ENCODE measurements at places on chromosomes 16 and 17.
A peak's percentile ranks its signal among the peaks of the same experiment; 100 is the strongest.

GRCh38 chr17:44010966-44011647, 3.7 kb downstream of the TMEM101 start:
- DNase-seq = no peak

DNA sequence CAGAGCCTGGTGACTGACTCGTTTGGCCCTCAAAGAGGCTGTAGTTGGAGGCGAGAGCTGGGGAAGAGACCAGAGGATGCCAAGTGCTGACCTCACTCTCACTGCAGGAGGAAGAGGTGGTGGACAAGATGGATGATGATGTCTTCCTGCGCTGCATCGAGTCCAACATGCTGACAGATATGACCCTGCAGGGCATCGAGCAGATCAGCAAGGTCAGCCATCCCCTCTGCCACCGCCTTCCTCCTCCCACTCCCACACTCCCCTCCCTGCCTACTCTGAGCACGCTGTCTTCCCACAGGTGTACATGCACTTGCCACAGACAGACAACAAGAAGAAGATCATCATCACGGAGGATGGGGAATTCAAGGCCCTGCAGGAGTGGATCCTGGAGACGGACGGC, 26.9 kb downstream of the POLR2A start:
- peak; percentile 25 for DNase-seq

DNA sequence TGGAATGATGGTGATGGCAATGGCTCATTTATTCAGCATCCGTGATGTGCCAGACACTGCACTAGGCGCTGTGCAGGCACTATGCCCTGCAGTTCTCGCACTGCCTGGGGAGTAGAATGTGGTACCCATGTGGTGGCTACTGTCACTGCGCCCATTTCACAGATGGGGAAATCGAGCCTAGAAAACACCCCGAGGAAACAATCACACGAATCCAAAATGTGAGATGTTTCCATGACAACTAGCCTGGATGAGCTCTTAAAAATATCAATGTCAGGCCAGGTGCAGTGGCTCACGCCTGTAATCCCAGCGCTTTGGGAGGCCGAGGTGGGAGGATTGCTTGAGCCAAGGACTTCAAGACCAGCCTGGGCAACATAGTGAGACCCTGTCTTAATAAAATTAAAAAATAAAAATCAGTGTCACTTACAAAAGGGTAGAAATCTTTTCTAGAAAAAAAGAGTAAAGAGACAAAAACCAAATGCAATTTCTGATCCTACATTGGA, 57.9 kb upstream of the TNRC6A start:
- no peak for DNase-seq

GRCh38 chr16:1613728-1614455, 1.7 kb downstream of the CRAMP1 start:
- DNase-seq = peak; percentile 68

GRCh38 chr17:78344666-78345065, 15.2 kb downstream of the SOCS3 start:
- DNase-seq = no peak

- DNase-seq = no peak
These were observed 99.2 kb downstream of the NTN1 start for GRCh38 chr17:9120471-9120870.

DNA sequence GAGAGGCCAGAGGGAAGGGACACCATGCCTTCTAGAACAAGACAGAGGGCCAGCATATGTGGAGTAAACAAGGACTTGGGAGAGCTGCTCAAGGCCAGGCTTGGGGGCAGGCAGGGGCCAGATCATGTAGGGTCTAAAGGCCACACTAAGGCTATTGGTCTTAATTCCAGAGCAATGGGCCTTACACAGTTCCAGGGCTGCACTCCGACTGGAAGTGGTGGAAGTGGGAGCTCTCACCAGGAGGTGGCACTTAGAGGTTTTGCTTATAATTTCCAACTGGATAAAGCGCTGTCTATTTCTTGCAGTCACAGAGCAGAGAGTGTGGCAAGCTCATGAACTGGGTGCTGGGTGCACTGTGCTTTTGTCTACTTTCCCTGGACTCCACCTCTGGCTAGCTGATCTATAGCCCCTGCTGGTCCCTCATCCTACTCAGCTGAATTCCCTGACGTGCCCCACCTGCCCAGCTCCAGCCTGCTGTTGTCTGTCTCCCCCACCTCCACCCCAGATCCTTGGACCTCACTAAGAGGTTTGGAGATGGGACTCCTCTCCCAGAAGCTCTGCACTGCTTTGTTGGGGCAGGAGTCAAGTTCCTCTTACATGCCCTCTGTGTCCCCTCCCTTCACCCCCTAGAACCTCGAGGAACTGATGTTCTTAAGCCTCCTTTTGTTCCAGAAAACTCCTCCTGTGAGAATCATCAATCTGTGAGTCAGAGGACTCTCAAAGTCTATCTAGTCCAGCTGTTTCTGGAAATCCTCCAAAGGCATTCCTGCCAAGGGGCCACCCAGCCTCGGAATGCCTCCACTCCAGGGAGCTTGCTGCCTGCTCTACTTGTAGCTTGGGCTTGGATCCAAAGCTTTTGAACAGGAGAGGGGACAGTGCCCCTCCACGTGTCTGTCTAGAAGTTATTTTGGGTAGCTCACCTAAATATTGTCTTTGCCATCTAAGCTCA, 48.1 kb upstream of the KSR1 start:
- peak; percentile 86 for DNase-seq

GRCh38 chr17:17034026-17034425, 8.2 kb upstream of the MPRIP start:
- no peak for DNase-seq
